ENCODE measurements at places on chromosomes 7 and 10. TPM values are rescaled to one million over a fixed set of nuclear protein-coding genes. Genes with fewer than 3 reads are reported as not detected.

Gene TEX36
- total RNA-seq: not detected

Gene ZNF518A
- 8.2 TPM for total RNA-seq

Gene SPDYE2B
- total RNA-seq: not detected

Gene RAMP3
- total RNA-seq: 32.3 TPM

Gene GHRHR
- total RNA-seq: not detected
